ENCODE measurements at places on chromosomes 7 and 10.

DNA sequence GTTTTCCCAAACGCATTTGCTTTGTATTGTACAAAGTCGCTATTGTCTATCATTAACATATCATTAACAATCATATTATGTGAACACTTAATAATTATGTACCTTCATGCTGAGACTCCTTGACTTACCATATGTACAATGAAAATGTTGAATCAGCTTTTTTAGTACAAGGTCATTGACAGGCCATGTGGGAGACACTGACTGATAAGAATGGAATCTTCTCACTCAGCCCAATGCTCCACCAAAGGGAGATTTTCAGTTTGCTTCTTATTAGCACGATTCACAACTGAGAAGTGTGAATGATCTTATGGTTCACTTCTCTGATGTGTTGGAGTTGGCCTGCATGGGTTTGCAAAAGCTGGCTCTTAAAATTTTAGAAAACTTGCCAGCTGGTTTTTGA is 253.5 kb upstream of the TEX47 start:
- no peak for DNase-seq

GRCh38 chr7:53013925-53014324 is 21.5 kb upstream of the POM121L12 start:
- DNase-seq, result no peak

- DNase-seq, result no peak
These were observed 67.5 kb upstream of the TES start for GRCh38 chr7:116142850-116143249.

- no peak for DNase-seq
These were observed 376.0 kb downstream of the GALNT17 start for GRCh38 chr7:71507680-71508602.

GRCh38 chr7:27897441-27897847 is 157.5 kb downstream of the TAX1BP1 start:
- DNase-seq, result no peak

GRCh38 chr10:62186999-62187675 is 81.5 kb downstream of the RTKN2 start:
- no peak for DNase-seq

DNA sequence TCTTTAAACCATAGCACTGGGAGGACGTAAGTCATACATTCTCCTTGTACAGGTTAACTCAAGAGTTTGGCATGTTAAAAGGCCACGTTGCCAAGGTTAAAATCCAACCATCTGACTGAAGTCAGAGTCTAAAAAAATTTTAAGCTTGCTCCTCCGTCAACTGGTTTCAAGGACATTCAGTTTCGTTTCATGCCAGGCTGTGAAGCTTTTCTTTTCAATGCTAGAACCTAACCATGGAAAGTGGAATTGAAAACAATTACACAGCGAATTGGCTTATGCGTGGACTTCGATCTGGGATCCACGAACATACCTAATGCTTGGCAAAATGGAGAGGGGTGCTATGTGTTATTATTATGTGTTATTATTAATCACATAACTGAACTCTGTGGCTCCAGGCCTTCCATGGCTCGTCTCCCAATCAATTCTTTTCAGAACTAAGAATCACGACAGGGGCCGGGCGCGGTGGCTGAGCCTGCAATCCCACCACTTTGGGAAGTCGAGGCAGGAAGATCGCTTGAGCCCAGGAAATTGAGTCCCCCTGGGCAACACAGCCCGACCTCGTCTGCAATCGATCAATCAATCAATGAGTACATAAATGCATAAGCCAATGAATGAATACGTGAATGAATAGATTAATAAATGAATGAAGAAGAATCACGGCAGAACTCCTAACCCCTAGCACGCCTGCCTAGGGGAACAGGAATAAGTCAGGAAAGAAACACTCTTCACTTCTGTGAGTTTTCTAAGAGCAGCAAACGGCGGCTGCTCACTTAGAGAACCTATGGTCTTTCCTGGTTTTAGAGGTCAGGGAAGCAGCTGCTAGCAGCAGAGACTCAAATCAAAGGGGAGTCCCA is 733 bp upstream of the ARL5B start:
- DNase-seq, result no peak

GRCh38 chr7:30864101-30864500 is 47.6 kb upstream of the AQP1 start:
- DNase-seq, result no peak

All from dorsolateral prefrontal cortex (tissue), 122 donors.